ENCODE measurements at places on chromosomes 12 and 14. TPM values are rescaled to one million over a fixed set of nuclear protein-coding genes. Genes with fewer than 3 reads are reported as not detected.

DNA sequence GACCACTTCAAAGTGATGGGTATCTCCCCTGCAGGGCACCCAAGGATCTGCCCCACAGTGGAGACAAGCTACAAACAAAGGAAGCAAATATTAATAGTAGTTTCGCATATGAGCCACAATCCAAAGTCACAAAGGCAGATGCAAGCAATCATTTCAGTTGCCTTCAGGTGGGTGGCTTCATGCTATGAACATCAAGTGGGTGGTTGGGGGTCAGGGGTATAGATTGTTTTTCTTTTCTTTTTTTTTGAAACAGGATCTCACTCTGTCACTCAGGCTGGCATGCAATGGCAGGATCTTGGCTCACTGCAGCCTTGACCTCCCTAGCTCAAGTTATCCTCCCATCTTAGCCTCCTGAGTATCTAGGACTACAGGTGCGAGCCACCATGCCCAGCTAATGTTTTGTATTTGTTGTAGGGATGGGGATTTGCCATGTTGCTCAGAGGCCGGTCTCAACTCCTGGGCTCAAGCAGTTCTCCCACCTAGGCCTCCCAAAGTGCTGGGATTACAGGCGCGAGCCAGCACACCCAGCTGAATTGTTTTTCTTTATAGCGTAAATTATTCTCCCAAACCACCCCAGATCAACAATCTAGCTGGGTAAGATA is 13.4 kb upstream of the NT5DC3 start:
- DNase-seq = no peak

- no peak for DNase-seq
Measured at GRCh38 chr12:105640761-105641160, 310.3 kb downstream of the C12orf75 start.

The CISTR gene
- not detected for total RNA-seq

- DNase-seq = no peak
Measured at GRCh38 chr14:58309086-58309485, 10.7 kb downstream of the ARID4A start.

- DNase-seq = peak; percentile 72
Measured at GRCh38 chr12:110600254-110600653, 13.7 kb upstream of the TCTN1 start.

The ABCD2 gene
- total RNA-seq = 0.08 TPM

DNA sequence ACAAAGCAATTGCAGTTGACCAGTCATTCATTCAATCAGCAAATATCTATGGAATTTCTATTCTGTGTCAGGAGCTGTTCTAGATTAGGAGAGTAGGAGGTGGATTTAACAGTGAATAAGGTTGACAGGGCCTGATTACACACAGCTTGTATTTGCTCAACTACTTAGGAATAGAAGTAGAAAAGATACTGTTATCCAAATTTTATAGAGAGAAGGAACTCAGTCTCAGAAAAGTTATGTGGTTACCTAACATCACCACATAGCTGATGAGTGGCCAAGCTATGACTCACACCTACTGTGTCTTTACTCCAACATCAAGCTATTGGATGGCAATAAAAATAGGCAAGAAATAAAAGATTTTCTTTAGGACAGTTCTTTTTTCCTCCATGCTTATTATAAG is 374.8 kb downstream of the RMST start:
- DNase-seq = no peak

- DNase-seq = no peak
Measured at GRCh38 chr12:3187846-3188770, 110.9 kb downstream of the TSPAN9 start.

The SH2B3 gene
- 57.1 TPM for total RNA-seq

The OTOGL gene
- total RNA-seq = 2.7 TPM

The FAIM2 gene
- not detected for total RNA-seq

- no peak for DNase-seq
Measured at GRCh38 chr14:73526036-73526984, 10.6 kb upstream of the ACOT1 start.

- no peak for DNase-seq
Measured at GRCh38 chr14:68888883-68889282, 90.2 kb downstream of the ACTN1 start.

- no peak for DNase-seq
Measured at GRCh38 chr12:62250671-62251608, 9.3 kb upstream of the USP15 start.

GRCh38 chr14:55361190-55361589 is 50.4 kb downstream of the ATG14 start:
- DNase-seq = no peak

DNA sequence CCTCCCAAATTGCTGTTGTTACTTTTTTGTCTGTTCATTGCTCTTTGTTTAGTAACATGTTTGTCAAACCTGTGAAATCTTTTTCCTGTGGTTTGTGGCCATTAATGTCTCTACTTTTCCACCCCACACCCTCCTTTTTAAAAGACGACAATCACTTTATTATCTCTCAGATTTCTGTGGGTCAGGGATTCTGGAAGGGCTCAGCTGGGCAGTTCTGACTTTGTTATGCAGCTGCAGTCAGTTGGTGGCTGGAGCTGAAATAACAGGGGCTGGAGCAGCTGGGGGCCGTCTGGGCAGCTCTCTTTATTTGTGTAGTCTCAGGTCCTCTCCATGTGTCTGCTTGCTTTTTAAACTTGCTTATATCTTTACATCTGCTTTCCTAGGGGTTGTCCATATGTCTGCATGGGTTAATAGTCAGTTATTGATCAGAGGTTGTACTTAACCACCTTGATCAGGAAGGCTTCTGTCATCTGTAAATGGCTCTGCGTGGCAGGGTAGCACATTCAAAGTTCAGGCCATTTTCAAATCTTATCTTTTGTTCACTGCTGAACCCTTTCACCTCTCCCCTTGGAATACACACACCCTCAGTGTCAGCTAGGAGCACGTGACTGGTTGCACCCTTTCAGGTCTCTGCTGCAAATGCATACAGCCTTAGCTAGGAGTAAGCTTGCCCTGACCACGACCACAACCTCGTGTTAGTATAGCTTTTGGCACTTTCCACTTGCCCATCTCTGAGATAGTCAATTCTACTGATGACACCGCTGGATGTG is 27.9 kb downstream of the BORCS5 start:
- peak; percentile 26 for DNase-seq

The KLRC2 gene
- total RNA-seq = not detected

The RD3L gene
- total RNA-seq = not detected

The BEGAIN gene
- total RNA-seq = 10.0 TPM

The PTGER2 gene
- total RNA-seq = not detected

The NTN4 gene
- not detected for total RNA-seq

The CPNE6 gene
- total RNA-seq = not detected

The OR5AU1 gene
- total RNA-seq = not detected
